GOT3 (cell line): ENCODE measurements at places on chromosomes 12 and 14.

DNA sequence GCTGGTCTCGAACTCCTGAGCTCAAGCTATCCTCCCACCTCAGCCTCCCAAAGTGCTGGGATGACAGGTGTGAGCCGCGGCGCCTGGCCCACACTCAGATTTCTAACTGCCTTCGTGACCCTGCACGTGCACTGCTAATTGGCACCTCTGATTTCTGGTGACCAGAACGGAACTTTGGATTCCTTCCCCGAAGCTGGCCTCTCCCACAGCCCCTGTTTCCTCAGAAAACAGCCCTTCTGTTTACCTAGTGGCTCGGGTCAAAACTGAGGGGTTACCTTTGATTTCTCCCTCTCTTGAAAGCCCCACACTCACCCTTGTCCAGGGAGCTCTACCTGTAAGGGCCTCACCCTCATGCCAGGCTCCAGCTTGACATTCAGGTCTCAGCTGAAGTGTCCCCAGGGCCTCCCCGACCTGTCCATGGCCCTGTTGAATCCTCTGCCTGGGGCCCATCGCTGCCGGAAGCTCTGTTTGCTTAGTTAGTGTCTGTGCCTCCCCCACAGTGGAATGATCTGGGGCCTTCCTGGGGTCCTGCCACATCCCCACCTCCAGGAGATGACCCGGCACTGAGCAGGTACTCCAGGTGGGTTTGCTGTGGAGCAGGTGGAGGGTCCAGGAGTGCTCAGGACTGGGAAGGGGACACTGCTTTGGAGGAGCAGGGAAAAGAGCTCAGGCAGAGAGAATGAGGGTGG lies 24.4 kb upstream of the FAM181A start:
- no peak for DNase-seq

DNA sequence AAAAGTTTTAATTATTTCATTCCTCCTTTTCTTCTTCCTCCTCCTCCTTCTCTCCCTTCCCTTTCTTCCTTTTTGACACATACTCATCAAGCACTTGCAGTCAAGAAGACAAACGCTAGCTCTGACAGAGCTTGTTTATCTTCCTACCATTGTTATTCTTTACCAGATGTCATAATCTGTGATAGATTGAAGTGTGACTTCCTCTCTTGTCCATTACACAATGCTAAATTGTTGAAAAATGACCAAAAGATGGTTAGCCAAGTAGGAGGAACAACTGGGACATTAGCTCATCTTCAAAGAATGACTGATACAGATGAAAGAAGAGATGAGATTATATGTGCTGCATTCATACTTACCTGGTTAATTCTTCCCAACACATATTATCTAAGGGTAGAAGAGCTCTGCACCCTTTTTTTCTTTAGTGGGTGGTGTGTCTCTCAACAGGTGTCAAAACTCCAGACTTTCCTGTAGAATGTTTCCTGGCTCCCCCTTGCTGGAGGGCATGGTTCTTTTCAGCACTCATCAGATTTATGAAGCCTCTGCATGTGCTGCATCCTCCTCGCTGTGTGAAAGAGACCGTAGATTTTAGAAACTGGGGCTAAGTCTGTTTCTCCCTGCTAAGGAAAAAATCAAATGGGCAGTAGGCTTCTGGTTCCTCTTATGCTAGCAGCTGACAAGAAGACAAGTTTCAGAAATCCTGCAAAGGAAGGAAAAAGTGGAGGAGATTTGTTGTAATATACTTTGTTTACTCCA lies 147.1 kb downstream of the TMX1 start:
- no peak for DNase-seq

DNA sequence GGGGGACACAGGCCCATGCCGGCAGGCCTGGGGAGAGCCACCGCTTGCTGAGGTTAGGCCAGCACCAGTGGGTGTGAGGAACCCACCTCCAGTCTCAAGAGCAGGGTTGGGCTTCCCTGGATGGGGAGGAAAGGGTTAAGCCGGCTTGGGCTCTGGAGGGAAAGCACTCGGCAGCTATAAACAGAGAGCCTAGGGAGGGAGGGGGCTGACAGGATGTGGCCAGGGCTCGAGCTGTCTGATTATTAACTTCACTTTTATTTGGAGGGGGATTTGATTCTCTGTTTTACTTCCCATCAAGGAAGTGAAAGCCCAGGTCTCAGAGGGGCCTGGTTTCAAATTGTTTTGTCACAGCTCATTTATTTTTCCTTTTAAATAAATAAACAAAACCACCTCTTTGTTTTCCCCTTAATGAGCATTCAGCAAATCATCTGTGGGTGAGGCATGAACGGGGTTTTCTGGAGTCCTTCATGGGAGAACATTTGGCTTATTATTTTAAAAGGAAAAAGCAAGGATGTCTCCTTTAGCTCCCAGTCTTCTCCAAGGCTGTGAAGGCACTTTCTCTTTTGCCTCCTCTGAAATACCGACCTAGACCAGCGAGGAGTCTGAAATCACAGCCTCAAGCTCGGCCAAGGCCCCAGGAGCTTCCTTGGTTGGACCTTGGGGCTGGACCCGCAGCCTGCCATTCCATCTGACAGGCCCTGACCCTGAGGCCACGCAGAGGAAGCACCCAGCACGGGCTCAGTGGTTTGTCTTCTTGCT lies 21.9 kb upstream of the ZFP36L1 start:
- no peak for DNase-seq

DNA sequence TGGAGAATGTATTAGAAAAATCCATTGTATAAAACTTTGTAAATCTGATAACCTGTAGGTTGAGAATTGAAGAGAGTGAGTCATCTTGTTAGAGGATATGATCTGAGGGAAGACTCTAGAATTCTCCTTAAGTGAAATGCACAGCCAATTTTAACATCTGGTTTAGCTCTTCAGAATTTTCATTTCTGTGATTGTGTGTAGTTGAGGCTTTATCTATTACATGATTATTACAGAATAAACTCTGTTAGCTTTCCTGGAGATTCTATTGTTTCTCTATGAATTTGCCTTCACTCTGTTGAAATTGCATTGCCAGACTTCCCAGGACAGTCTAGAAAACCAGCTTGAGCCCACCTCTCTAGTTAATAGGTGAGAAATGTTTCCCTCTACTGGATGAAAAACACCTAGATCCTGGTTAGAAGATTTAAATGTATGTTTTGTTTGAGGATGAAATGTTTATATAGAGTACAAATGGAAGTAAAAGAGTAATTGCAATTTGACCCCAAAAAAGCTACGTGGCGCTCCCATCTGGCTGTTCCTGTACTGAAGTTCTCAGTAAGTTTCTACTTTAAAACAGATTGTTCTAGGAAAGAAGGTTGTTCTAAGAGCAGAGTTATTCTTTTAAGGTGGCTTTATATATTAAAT lies 2.9 kb downstream of the NUDT4 start:
- no peak for DNase-seq

DNA sequence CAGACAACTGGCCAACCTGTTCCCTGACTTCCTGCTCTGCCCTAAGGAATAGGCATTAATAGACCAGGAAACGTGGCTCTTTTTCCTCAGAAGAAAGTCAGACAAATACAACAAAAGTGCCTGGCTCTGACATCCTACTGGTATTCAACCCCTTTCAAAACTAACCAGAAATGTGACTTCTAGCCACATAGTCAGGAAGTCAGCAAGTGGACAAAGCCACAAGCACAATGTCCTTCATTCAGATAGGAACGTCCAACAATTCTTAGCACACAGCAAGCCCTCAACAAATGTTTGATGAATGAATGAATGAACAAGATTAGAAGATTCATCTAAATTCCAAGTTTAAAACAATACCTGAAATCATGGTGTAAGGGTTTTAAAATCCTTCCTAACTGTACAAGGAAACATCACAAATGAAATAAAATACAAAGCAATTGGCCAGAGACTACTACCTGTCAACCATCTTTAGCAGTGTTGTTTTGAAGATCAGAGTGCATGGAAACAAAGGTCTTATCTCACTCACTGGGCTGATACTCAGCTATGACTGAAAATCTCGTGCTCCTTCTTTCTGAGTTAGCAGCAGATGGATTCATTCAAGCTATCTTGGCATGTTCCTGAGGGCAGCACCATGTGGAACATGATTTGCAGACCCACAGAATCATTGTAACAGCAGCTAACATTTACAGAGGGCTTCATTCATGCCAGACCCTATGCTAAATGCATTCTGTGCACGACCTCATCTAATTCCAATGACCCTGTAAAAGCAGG lies 16.5 kb downstream of the APPL2 start:
- DNase-seq = no peak
